Brain microvascular endothelial cell (primary cell): ENCODE measurements at places on chromosomes 7 and 10.

DNA sequence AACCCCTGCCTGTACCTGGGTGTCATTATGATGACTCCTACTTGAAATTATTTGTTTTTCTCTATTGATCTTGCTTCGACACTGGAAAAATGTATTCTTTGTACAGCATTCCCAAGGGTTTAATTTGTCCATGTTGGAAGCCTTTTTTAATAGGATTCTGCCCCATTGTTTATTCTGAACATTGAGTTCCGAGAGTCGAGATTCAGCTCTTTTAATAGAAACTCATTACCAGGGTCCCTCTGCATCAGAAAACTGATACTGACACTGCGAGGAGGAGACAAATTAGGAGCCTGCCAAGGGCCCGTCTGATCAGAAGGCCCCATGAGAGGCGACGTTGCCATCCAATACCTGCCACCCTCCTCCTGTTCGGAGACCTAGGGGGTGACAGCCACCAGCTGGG, 260.5 kb upstream of the ZMIZ1 start:
- no peak for DNase-seq

DNA sequence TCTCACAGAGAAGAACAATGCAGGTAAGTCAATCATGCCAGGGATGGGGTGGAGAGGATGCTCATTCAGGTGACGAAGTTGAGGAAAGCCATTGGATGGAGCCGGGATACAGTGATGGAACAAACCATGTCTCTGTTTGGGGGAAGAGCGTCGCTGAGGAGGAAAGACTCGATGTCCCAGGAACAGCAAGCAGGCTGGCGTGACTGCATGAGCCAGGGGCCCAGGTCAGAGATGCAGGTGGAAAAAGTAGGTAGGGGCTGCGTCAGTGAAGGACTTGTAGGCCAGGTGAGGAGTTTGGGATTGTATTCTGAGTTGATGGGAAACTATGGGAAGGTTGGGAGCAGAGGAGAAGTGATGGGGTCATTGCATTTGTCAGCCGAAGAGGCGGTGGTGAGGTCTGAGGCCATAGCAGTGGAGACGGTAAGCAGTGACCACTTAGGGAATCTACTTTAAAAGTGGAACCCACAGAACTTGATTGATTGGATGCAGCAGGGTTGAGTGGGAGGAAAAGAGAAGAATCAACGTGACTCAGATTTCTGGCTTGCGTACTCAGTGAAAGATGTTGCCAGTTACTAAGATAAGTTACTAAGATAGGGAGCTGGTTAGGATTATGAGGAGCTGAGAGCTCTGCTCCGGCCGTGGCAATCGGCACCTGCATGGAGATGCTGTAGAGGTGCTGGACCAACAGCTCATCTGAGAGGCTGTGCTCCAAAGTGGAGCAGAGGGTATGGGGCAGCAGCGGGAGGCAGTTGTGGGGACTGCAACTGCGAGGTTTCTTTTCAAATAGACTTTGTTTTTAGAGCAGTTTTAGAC, 12.5 kb upstream of the IL2RA start:
- peak; percentile 24 for DNase-seq

DNA sequence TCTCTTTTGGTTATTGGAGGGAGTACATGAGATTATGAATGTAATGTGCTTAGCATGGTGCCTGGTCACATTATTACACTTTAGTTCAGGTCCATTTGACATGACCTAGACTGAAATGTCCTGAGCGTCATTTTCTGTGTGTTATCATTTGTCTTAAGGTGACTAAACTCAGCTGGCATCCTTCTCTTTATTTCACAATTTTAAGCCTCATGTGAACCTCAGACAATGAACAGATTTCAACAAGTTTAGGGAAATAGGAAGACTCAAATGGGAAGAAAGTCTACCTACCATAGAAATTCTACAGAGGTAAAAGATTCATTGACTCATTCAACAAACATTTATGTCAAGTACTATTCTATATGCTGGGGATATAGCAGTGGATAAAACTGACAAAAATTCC, 70.2 kb upstream of the EXOC6 start:
- DNase-seq: no peak

DNA sequence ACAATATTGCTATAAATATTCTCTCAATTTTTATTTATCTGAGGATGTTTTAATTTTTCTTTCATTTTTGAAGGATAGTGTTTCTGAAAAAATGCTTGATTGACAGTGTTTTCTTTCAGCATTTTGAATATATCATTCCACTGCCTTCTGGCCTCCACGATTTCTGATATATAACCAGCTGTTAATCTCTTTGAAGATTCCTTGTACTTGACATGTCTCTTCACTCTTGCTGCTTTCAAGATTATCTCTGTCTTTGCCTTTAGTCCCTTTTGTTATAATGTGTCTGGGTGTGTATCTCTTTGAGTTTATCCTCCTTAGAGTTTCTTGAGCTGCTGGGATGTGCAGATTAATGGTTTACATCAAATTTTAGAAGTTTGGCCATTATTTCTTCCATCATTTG, 22.8 kb upstream of the DNAJC1 start:
- no peak for DNase-seq

GRCh38 chr7:128879939-128880746, 17.5 kb downstream of the ATP6V1F start:
- DNase-seq: peak; percentile 54

- no peak for DNase-seq
These were observed 267.4 kb downstream of the RNLS start for GRCh38 chr10:88315755-88316154.

DNA sequence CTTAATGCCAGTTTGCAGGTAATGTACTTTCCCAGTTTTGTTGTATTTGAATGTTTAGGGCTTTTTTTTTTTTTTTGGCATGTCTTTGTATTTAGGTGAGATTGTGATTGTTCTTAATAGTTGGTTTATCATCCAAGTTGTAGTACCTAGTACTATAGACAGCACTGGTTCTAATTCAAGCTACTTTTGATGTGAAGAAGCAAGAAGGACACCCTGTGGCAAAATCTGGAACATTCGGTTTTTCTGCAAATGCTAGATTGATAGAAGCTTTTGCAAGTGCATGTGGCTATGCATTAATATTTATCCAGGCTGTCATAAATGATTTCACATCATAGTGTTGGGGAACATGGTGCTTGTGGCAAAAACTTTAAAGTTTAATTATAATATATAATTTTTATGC, 248.9 kb downstream of the FOXP2 start:
- peak; percentile 64 for DNase-seq

GRCh38 chr10:101732096-101732495, 37.1 kb upstream of the FBXW4 start:
- no peak for DNase-seq

DNA sequence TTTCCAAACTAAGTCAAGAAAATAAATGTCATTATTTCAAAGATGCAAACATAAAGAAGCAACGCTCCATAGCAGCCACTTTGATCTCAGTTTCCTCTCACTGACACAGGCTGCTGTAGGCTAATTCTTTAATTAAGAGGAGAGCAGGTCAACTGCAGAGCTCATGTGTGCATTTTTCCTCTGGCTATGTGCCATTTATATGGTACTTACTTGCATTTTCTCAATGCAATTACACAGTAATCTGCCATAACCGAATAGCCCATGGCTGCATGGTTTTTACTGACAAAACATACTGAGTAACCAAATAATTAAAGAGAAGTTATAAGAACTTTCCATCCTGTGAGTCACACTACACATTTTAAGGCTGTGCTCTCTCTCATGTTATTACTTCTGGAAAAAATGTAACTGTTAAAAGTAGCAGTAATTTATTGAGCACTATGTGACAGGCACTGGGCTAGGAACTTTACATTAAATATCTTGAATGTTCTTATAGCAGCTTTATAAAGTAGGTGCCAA, 122.0 kb downstream of the ELAPOR2 start:
- DNase-seq: no peak

DNA sequence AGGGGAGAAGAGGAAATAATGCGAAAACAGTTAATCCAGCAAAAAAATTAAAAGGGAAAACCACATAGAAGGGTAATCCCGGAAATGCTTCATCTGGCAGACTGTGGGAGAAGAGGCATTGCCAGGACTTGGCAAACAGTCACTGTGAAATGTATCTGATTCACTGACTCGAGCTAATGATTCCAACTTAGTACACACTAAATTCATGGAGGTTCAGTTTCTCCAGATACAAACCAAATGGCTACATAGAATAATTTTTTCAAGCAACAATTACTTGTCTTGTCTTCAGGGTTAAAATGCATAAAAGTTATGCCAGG, 36.4 kb downstream of the GDI2 start:
- DNase-seq: no peak

DNA sequence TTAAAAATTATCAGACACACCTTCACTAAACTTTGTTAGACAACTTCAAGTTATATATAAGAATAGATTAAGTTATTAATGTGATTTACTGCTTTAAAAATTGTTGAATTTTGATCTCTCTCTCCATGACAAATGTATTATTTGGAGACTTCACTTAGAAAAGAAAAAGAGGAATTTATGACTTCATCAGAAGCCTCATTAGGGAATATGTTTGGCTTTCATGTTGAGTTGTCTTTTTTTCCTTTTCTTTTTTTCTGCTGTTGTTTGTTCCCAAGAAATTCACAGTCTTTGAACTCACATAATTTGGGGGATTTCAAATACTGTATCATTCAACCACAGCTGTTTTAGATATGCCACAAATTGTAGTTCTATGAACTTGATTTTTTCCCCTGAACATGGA, 149.5 kb downstream of the PPP1R9A start:
- no peak for DNase-seq

GRCh38 chr7:80440883-80441282, 71.0 kb downstream of the GNAT3 start:
- DNase-seq: no peak

DNA sequence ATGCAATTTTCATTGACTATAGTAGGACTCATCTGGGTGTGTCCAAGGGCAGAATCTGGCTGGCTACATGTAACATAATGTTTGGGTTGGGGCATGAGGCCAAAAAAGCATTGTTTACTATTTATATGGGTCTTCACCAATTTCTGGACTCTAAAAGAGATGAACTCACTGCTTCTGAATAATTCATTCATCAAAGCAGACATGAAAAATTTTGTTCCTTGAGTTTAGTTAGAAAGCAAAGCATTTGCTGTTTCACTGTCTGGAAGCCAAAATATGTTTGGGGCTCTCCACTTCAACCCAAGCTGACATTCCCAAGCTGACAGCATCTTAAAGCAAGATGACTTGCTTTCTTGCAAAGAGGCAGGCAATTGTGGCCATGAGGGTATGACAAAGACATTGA, 670.6 kb downstream of the SUGCT start:
- no peak for DNase-seq

DNA sequence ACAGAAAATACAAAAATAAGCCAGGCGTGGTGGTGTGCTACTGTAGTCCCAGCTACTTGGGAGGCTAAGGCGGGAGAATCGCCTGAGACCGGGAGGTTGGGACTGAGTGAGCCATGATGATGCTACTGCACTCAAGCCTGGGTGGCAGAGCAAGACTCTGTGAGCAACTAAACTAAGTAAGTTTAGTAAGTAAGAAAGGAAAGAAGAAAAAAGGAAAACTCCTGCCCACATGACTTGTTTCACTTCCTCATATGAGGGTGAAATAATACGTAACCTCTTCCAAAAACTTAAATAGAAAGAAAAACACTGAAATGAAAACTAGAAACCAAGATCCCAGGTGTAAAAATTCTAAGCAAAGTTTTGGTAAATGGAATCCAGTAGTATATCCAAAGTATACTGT, 79.6 kb downstream of the LARP4B start:
- DNase-seq: no peak

- DNase-seq: no peak
These were observed 8.9 kb upstream of the TMED4 start for GRCh38 chr7:44590910-44591309.

DNA sequence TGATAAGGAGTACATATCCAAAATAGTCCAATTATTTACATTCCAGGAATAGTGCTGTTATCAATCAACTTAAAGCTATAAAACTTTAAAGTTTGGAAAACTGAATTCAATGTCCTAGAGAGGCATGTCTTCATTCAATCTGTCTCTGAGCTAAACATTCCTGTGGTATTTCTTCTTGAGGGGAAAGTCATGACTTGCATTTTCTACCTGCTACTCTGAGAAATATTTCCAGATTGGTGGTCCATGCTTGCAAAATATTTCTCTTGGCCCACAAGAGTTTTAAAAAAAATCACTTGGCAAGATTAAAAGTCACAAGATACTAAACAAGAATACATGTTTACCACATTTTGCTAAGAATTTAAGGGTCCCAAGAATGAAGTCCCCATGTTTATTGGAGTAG, 63.6 kb upstream of the HGF start:
- DNase-seq: no peak

DNA sequence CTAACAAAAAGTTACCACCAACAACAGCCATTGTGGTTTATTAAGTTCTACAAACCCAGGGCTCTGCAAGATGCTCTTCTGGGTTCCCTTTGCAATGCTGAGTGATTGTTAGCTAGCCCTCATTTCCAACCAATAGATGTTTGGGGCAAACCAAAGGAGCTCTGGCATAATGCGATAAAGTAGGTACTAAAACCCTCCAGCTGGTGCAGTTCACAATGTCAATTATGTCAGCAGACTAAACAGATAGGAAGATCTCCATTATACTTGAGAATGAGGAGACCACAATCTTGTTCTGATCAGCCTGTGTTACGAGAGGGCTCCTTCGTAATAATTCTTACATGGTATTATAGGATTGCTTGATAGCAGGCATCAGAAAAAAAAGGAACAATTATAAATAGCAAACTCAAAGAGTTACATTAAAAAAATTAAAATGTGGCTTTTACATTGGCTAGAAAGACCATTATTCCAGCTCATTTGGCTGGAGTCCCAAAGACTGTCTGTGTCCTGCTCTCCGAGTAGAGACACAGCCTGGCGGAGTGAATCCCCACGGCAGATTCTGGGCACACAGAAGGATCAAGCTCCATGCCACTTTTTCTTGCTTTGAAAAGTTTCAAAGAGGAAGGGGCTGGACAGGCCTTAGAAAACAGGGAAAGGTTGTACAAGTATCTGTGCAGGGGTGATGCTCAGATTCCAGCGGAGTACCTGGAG, 93.8 kb downstream of the ZRANB1 start:
- DNase-seq: no peak

- DNase-seq: peak; percentile 34
These were observed 108.8 kb upstream of the PCLO start for GRCh38 chr7:83271212-83272099.

DNA sequence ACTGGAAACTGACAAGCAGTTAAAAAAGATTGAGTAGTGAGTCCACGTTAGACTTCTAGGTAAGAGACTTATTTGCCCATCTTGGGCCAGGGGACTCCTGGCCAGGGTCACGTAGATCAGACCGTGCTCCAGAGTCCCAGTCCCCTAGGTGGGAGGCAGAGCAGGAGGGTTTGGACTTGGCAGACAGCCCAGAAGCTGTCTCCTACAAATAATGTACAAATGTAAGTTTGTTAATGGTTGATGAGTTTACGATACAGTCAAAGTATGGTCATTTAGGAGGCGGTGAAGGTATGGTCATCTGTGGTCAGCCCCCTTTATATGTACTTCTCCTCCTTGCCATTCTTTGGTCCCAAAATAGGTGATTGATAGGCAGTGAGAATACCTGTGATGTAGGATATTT, 28.2 kb downstream of the INPP5F start:
- no peak for DNase-seq

GRCh38 chr10:70418229-70418628, 14.3 kb downstream of the EIF4EBP2 start:
- DNase-seq: peak; percentile 80
